ENCODE measurements at places on chromosomes 2 and 18.

DNA sequence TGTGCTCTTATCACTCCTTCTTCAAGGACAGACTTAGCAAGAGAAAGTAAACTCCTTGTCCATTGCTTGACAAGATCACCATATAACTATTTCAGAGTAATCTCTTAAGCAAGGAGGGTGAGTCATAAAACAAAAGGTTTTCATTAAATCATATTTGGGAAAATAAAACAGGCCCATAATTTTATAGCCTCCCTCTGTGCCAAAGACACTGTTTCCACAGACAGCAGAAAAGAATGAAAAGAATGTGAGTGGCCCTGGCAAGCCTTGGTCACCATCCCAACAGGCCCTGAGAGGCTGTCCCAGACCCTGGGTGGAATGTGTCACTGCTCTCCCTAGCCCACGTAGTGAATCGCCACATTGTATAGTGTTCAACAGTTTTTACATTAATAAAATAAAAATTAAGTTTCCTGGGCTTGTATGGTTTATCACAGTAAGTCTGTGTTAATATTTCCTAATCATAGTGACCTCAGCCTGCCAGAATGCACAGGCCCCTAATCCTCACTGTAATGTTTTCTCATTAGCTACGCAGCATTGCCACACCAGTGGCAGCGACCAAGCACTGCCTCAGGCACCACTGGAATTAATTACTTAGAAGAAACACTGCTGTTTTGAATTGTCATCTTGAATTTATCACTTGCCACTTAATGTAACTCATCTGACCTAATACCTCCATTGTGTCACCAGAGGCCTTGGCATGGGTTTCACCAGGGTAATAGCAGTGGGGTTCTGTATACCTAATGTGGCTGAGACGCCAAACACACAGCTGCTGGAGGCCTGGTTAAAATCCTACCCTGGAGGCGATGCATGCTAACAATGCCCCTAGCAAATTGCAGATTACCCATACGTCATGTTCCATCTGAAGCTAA, 401.9 kb downstream of the LNPK start:
- no peak for DNase-seq

DNA sequence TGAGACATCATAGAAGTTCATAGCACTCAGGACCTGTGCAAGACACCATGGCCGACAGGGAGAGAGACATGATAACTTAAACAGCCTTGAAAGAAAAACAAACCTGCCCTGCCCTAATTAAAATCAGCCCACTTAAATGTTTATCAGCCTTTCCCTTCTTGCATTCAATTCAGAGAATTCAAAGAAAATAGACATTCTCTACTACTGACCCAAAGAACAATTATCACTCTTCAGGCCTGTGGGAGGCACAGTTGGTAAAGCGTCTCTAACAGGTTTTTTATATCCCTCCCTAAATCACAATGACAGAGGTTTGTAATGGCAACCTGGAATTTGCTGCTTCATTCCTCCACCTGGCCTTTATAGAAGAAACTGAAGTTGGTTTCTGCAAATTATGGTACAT, 1.7 kb downstream of the CDK15 start:
- no peak for DNase-seq

DNA sequence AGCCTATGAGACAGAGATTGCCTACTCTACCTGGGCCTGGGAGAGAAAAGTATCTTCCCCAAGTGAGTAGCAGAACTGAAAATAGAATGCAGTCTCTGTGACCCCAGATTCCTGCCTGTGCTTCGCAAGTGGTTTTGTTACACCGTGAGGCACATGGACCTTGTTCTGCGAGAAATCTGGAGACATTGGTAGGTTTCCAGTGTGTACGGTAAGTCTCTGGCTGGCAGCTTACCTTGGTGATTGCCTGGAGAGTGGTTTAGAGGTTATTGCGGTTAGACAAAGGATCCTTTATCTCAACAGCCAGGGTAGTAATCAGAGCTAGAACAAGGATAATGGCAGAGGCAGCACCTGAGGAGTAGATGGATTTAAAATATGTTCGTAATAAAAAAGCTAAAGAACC, 606.0 kb upstream of the GCFC2 start:
- no peak for DNase-seq

DNA sequence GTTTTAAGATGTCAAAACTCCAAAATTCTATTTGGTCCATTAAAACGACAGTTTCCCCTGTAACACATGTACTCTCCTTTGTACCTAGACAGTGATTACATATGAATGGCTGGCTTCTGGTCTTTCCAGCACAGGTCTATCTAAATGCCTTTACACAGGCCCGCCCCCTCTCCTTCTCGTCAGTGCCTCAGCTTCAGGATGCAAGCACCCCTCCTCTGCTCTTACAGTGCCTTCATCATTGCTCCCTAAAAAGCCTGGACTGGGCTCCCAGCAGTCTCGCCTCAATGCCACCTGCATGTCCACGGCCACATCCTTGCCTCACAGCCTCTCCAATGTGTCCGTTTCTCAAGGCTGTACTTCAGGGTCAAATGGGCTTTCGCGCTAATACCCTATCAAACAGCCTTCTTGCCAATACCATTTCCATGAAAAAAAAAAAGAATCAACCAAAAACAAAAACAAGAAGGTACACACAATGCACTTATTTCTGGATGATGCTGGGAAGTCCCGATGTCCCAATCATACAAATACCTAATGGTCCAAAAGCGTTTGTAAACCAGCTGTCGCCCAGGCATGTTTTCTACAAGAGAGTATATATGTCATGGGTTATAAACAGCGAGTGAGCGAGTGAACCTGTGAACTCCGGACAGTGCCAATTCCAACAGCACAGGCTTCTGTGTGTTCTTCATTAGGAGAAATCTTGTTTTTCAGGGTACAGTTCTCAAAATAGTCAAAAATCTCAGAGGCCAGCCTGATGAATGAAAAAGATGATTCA, 77.2 kb downstream of the EIPR1 start:
- DNase-seq, result no peak

DNA sequence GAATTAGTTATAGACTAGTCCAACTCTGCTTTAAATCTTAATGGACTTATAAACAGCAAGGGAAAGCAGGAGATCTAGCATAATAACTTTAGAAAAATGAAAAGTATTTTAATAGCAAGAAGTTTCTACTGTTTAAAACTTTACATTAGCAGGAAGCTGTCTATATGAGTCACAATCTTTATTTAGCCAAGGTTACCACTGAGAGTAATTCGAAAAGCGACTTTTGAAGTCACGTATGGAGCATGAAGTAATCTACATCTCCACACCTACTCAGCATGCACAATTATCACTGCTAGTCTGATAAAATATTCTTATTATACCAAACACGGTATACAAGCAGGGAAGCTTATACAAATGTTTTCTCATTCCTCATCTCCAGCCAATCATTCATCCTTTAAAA, 515.4 kb upstream of the SOX11 start:
- peak; percentile 26 for DNase-seq

GRCh38 chr2:1010415-1010930, 59.8 kb downstream of the SNTG2 start:
- no peak for DNase-seq

- DNase-seq, result no peak
These were observed 52.9 kb downstream of the PXDN start for GRCh38 chr2:1691366-1691765.

DNA sequence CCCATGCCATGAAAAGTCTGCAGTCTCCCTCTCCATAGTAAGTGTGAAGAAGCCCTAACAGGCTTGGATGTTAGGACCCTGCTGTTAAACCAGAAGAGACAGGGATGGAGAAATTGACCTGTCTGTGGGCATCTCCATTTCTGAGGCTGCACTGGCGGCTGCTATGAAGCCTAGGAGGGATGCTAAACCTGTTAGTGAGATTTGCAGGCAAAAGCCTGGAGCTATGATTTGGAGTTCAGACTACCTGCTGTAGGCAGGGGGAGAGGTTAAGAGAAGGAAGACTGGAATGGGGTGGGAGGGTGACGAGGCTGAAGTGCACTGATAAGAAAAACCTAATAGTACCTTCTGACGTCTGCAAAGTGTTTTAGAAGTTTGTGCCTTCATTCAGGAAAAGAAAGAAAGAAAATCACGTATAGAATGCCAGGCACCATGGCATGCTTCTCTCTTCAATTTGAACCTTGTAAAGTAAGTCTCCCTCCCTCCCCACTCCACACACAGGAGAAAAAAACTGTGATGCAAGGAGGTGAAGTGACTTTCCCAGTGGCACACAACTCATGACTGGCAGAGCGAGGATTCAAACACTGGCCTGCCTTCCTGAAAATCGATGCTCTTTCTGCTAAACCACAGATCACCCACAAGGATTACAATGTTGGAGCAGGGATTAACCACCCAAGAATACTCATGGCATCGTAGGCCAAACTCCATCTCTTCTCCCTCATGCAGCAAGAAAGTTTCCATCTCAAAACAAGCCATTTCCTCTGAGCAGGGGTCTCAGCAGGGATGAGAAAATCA, 98.5 kb upstream of the PKDCC start:
- DNase-seq, result no peak

DNA sequence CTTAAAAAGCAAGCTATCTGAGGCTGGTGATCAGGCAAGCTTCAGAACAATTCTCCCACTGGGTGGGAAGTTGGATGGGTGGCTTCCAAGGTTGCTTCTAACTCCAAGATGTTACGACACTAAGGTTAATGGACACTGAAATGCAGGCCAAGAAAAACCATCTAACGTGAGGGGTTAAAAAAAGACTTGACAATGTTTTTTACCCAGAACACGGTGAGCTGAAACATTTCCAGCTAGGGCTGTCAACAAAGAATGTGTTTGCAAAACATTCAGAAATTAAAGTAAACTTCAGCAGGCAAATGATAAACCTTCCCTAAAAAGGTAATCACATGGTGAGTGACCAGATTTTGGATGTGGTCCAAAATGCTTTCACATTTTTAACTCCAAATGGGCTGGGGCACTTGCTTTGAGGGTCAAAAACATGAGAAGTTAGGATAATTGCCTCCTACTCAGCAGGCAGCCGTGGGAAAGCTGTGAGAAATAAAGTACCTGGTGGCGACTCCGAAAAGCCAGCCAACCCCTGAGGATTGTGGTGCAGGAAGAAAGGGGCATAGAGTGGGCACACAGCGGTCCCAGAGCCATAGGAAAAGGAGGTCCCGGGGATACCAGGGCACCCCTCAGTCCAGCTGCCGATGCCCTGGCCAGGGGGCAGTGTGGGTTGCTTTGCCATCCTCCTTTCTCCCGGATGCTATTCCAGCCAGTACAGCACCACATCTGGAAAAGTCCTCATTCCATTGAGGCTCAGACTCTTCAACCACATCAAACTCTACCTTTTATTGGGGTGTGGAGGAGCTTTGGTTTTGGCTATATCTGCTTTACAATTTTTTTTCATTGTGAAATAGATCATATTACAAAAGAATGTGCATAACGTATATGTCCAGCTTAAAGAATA, 90.0 kb upstream of the ATL2 start:
- peak; percentile 7 for DNase-seq

DNA sequence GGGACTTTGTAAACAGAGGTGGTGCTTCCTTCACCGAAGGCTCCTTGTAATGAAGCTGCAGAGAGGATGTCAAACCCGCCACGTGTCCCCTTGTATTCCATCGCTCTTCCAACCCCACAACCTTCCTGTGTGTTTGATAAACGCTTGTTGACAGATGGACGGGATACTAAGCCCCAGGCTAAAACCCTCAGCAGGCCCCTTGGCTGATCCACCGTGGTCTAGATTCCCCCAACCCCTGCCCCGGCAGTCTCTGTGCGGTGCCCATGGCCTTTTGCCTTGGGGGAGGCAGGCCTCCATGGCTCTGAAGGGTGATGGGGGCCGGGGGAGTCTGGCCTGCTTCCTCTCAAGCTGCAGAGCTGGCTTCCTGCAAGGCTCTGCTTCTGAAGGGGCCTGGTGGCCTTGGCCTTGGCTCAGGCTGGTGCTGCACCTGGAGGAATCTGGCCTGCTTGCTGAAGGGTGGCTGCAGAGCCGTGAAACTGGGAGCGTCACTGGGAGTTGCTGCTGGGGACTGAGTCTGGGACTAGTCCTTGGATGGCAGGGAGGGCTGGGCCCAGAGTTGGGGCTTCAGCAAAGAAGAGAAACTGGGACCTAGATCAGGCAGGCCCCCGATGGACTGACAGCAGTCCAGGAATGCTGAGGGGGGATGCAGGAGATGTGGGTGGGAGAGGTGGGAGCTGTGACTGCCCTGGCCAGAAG, 9.6 kb upstream of the NTSR2 start:
- DNase-seq, result no peak

DNA sequence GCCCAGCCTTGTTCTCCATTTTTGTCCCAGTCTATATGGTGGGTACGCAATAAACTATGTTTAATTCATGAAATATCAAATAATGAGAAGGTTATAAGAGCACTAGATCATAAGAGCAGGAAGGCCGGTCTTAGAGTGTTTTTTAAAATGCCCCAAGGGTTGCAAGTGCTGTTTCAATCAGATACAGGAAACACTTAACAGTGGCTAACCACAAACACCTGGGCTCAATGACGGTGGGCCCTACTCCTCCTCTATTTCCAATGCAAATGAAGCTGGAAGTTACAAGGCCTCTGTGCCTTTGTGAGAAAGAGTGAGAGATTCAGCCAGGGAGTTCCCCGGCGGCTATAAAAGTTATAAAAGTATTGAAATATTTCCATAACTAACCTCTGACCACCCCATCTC, 18.9 kb upstream of the WDR33 start:
- DNase-seq, result no peak

DNA sequence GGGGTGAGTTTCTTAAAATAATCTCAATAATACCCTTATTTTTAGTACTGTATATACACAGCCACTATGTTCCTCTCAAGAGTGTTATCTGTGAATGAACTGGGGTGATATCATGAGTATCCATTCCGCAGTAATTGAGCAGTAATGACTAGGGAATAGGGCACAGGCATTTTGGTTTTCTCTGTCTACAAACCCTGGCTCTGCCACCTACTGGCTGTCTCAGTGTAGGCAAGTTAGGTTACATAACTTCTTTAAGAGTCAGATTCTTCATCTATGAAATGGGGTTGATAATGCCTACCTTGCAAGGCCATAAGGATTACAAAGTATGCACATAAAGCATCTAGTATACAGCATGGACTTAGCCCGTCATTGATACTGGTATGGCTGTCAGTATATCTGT, 555.8 kb downstream of the NRXN1 start:
- DNase-seq, result no peak

DNA sequence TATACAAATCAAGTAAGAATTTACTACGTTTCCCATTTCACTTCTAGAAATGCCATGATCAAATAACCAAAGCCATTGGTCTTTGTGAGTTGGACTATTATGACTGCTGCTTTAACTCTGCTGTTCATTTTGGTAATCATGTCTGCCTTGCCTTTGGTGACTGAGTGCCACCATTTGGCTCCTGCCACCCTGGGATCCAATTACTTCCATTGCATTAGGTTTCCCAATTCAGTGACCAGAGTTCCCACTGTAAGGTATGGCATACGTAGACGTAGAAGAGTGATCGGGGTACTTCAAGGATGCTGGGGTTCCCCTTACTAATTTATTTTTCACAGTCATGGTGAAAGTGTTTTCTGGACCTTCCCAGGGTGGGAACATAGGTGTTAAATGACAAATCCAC, 90.1 kb downstream of the SPIRE1 start:
- no peak for DNase-seq

All from IMR-90 (cell line).